Stimulated activated CD8-positive, alpha-beta memory T cell treated with anti-CD3 and anti-CD28 coated beads, Interleukin-7, amount 100 ng/mL, for 1 hour (primary cell): ENCODE measurements at places on chromosomes 12 and 14.

DNA sequence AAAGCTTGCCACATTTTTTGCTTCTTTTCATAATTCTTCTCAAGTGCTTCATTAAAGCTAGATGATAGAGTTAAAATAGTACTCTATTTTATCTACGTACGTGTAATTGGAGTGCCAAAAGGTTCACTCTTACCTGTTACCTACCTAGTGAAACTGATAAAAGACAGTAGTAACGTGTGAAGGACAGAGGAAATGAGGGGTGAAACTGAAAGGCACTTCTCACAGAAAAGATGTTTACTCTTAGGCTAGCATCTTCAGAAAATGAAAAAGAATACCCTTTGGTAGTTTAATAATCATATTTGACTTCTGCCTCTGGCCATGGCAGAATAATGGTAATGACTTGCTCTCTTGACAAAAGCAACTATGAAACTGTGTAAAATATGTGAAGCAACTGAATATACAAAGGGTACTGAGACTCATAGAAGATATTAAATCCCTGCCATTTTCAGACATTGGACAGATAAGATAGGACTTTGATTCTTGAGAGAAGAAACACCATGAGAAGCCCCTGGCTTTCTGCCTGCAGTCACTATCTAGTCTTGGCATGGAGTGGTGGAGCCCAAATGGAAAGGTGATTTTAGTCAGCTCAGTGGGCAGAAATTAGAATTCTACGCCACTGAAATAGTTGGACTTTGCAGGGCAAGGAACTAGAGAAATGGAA is 6.3 kb upstream of the EVL start:
- no peak for DNase-seq

DNA sequence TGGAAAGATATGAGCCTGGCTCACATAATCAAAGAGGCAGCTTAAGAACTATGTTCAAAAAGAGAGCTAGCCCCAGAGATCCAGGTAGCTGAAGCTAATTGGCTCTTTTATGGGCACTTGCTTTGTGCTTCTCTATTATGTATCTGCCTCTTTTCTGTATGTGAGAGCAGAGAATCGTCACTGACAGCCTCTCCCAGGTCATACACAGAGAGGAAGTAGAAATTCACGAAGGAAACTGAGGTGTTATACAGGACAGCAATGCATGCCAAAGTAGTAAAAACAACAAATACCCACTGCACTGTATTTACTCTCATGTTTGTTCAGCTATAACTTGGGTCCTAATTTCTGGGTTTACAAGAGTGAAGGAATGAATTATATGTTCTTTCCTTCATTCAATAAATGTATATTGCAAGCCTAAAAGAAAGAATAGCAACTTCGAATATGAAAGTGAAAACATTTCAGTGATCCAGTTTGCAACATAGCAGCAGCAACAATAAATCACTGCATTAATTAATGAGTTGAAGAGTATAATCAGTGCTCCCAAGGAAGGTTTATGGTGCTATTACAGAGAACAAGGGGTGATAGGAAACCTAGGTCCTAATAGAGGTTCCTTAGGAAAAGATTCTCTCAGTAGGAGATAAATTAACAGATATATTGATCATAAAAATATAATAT is 47.1 kb upstream of the ATXN7L3B start:
- DNase-seq, result no peak

GRCh38 chr14:90827919-90828610 is 11.8 kb upstream of the TTC7B start:
- peak; percentile 78 for DNase-seq

GRCh38 chr14:31162910-31163649 is 44.5 kb downstream of the HECTD1 start:
- no peak for DNase-seq

- DNase-seq, result no peak
These were observed 137.8 kb downstream of the GPHN start for GRCh38 chr14:66645716-66646115.
